ENCODE measurements at places on chromosomes 11 and 22.
A peak's percentile ranks its signal among the peaks of the same experiment; 100 is the strongest.

DNA sequence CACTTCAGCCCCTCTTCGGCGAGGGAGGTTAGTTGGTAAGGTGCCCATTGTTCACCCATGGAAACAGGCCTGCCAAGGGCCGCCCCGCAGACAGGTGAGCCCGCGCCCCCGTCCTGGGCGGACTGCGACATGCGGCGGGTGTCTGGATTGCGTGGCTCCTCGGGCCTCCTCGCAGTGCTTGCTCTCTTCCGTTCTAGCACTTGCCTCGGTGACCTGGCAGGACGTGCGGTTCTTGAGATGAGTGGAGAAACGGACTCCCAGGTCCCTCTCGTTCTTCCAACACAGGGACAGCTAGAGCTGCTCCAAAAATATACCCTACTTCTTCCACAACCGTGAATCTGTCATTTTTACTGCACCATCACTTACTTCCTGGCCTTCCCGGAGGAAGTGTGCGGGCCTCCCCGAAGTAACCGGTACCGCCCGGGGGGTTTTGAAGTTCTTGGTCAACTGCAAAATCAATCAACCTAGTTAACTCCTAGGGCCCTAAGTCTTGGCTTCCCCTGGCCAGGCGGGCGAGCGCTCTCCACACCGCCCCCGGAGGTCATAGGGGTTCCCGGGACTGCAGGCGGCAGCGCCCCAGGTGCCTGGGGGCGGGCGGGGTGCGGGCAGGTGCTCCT, 745 bp upstream of the ZBTB44 start:
- no peak for DNase-seq

DNA sequence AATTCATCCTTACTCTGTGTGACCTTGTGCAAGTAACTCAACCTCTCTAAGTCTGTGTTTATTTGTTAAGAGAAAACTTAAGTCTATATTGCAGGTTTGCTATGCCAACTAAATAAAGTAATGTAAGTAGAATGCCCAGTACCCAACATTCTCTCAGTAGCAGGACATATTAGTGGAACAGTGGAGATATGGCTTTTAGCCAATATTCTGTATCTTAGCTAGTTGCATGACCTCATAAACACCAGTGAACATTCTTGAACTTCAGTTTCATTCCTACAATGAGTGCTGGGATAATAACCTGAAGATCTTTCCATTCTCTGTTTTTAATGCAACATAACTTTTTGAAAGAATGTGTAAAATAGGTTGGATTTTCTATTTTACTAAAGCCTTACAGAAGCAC, 77.0 kb downstream of the RAB38 start:
- DNase-seq, result no peak

- DNase-seq, result no peak
Measured at GRCh38 chr22:42897960-42898359, 40.9 kb upstream of the ARFGAP3 start.

DNA sequence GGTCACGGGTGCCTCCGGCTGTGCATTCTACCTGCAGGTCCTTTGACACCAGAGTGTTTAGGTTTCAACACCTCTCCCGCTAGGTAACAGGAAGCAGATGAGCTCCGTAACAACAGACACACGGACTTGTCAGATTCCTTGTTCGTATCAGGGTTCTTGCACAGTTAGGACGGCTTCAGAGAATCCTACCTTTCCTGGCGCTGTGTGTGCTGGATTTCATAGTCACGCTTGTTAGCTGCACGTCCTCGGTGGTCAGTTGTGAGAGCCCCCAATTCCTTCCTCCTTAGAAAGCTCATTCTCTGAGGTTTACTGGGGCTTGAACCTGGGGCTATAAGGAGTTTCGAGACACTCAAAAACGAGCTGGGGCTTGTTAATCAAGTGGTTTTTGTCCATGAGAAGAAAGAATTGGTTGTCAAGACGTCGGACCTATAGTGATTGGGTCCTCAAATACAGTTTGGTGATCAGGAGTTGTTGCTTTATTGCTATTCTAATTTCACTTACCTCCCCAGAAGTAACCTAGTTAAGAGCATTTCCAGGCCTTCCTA, 664 bp downstream of the DDB2 start:
- no peak for DNase-seq

DNA sequence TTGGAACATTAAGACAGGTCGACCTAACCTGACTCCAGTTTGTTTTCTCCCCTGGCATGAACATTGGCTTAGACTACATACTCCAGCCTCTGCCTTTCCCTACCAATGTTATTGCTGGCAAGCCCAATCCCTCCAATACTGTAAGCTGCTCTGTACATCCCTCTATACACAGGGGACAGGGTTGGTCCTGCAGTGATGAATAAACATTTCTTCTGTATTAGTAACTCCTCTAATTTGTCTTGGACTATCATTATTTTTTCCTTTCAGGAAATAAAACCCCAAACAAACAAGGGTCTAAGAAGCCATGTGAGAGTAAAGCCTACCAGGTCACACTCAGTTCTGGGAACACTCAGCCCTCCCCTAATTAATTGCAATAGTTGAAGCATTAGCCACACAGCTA, 35.1 kb upstream of the FJX1 start:
- DNase-seq, result peak; percentile 95

- DNase-seq, result no peak
Measured at GRCh38 chr11:2217211-2218030, 45.8 kb upstream of the TH start.

DNA sequence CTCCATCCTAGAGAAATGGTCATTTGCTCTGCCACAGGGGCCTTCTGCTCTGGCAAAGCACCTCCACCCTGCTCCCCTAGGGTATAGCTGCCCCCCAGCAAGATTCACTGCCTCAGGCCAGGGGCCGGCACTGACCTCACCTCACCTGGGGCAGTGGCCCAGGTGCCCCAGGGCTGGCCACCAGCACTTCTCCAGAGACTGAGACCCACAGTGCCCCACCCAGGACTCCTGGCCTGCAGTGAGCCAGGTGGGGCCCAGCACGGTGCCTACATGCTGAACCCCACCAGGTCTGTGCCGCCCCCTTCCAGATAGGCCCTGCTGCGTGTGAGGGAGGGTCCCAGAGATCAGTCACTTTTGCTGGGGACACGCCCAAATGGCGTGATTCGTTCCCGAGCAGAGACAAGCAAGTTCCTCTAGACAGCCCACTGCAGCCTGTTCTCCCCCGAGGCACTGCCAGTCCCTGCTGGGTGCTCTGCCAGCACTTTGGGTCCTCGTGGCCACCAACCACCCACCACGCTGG, 10.8 kb downstream of the GNB1L start:
- DNase-seq, result no peak

- no peak for DNase-seq
Measured at GRCh38 chr22:48758881-48759875, 1068.5 kb downstream of the BRD1 start.

DNA sequence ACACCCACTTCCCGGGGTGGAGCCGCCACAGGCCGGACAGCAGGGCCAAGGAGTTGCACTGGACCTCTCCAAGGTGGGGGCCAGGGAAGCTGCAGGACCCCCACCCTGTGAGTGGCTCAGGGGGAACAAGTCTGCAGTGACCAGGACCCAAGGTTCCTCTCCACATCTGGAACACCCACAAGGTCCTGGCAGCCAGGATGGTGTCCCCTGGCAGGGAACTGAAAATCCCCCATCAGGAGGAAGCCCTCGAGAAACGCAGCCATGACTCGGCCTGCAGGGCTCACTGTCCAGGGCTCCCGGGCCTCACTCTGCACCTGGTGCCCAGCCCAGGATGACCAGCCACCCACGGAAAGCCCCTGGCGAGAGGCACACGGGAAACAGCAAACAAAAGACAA, 11.5 kb downstream of the RNH1 start:
- no peak for DNase-seq

DNA sequence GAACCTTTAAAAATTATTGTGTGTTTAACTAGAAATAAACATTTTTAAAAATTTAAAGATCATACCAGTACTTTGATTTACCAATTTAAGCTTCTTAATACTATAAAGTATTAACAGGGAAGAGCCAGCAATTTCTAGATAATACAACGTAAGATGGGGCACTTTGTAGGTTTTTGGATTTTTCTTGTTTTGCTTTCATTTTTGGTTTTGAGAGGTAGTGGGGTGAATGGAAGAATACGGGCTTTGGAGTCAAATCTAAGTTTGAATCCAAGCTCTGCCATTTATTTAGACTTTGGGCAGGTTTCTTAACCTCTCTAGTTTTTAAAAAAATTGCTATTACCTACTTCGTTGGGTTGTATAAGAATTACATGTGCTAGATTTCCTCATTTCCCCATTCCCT, 44.9 kb downstream of the CSTPP1 start:
- no peak for DNase-seq

DNA sequence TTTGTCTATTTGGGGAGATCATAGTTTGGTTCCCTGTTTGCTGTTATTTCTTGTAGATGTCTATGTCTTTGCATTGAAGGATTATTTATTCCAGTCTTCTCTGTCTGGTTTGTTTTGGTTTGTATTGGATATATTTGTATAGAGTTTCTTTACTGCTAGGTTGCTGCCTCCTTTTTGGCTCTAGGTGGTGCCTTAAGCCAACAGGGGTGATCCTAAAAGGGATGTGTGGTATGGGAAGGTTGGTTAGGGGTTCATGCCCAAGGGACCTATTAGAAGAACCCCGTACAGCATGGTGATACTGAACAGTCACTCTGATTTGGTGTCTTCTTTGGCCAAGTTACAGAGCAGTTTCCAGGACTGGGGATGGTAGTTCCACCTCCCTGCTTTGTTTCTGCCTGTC, 36.4 kb upstream of the PGR start:
- DNase-seq, result no peak

- DNase-seq, result no peak
Measured at GRCh38 chr11:116579857-116580727, 192.7 kb downstream of the BUD13 start.

DNA sequence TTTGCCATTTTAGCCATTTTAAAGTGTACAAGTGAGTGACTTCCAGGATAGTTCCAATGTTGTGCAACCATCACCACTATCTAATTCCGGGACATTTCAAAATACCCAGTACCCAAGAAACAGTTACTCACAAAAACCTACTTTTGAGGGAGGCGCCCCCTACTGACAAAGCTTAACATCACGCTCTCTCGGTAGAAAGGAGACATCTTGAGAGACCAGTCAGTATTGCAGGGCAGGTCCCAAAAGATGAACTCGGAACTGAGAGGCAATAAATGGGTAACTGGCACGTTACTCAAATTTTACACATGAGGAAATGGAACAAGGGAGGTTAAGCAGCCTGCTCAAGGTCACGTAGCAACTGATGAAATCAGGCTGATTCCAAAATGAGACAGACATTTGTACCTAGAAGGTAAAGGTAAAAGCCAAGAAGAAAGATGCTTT, 50.0 kb upstream of the POU2AF1 start:
- peak; percentile 53 for DNase-seq

DNA sequence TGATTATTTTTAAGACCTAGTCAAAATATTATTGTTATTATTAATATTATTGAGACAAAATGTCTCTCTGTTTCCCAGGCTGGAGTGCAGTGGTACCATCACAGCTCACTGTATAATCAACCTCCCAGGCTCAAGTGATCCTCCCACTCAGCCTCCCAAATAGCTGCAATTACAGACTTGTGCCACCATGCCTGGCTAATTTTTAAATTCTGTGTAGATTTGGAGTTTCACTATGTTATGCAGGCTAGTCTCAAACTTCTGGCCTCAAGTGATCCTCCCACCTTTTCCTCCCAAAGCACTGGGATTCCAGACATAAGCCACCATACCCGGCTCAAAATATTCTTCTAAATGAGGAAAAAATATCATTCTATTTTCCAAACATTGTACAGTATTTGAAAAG, 37.0 kb downstream of the SLC36A4 start:
- no peak for DNase-seq

DNA sequence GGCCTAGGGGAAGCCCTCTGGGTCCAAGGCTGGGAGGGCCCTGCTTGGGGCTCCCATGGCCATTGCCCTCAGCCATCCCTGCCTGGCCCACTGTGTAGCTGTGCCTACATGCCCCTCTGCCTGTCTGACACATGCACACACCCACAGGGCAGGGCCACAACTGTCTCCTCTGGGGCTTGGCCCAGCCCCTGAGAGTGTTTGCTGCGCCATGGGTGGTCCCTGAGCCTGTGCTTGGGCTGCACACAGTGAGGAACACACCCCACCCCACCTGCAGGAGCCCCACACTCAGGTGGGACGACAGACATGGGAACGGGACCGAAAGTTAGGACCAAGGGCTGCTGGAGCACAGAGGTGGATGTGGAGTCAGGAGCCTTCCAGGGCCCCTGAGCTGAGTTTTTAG, 489.5 kb downstream of the TBC1D22A start:
- DNase-seq, result no peak

DNA sequence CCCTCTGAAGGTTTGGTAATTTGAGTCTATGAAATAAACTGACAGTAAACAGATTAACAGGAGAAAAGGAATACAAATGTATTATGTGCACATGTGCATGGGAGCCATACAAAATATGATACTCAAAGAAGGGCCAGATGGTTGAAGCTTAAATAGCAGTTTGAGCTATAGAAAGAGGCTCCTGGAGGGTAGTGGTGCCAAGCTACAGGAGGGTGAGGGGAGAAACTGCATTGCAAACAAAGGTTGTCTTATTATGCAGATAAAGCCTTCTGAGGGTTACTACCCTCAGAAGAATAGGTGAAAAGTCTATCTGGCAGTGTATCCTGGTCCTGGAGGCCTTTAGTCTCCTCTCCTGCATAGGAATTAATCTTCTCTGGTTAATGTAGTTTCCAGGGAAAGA, 267.3 kb upstream of the MPPED2 start:
- DNase-seq, result no peak

GRCh38 chr11:79285756-79286155, 155.1 kb downstream of the TENM4 start:
- no peak for DNase-seq

DNA sequence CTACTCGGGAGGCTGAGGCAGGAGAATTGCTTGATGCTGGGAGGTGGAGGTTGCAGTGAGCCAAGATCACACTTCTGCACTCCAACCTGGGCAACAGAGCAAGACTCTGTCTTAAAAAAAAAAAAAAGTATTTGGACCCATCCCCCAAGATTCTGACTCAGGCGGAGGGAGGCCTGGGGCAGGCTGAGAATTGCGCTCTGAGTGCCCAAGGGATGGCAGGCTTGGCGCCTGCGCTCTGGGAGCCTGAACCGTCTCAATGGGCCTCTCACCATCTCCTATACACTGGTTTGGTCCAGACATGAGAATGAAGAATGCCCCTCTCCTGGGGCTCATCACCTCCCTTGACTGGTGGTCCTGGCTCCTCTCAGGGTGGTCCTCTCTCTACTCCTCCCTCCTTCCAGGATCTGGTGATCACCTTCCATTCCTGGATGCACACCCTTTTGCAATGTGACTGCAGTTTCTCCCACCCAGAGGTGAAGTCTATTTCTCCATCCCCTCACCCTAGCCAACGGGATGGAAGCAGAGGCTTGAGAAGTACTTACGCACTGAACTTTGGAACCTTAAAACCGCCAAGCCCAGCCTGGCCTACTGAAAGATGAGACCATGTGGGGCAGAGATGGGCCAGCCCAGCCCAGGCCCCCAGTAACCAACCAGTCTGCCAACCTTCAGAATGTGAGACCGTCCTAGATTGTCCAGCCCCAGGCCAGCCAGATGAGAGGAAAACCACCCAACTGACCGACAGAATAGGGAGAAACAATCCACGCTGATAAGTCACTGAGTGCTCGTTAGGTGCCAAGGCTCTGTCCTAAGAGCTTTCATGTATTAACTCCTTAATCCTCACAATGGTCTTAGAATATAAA, 4.9 kb downstream of the POLR3H start:
- no peak for DNase-seq

- DNase-seq, result no peak
Measured at GRCh38 chr11:9072626-9073176, 18.7 kb downstream of the SCUBE2 start.

- no peak for DNase-seq
Measured at GRCh38 chr22:45540122-45540521, 37.4 kb downstream of the FBLN1 start.

GRCh38 chr22:48795664-48796063, 1032.0 kb downstream of the BRD1 start:
- DNase-seq, result no peak

GRCh38 chr11:66317723-66318599, 1.1 kb upstream of the CD248 start:
- DNase-seq, result peak; percentile 90

Measured in fibroblast of the conjunctiva (primary cell).